ENCODE measurements at places on chromosomes 4 and X.

- DNase-seq, result peak; percentile 72
These were observed 238.1 kb downstream of the BMPR1B start for GRCh38 chr4:94995684-94996394.

DNA sequence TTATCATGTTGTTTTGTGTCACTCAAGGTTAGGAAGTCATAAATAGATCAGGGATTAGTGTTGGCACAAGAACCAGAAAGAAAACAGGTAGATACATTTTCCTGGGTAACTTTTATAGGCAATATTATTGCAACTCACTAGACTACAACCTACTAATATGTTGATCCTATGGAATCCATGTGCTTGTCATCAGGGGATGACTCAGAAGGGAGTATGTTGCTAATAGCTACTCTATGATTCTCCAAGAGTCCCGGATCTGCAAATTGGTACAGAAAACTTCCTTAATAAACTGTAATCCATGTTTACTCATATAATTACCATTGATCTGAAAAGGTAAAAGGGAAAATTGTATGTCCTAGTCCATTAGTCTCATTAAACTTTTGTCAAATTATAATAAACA, 11.7 kb upstream of the GNRHR start:
- no peak for DNase-seq

- DNase-seq, result no peak
These were observed 17.0 kb downstream of the DYNLT3 start for GRCh38 chrX:37830371-37830770.

GRCh38 chr4:16043642-16044498, 40.0 kb downstream of the PROM1 start:
- DNase-seq, result no peak

GRCh38 chr4:158722291-158722916, 792 bp downstream of the PPID start:
- DNase-seq, result peak; percentile 45

- no peak for DNase-seq
These were observed 66.9 kb downstream of the PSAPL1 start for GRCh38 chr4:7367864-7368277.

GRCh38 chr4:14568351-14568750, 433.9 kb upstream of the CPEB2 start:
- DNase-seq, result no peak

- DNase-seq, result no peak
These were observed 194.4 kb upstream of the ANK2 start for GRCh38 chr4:112855058-112855457.

DNA sequence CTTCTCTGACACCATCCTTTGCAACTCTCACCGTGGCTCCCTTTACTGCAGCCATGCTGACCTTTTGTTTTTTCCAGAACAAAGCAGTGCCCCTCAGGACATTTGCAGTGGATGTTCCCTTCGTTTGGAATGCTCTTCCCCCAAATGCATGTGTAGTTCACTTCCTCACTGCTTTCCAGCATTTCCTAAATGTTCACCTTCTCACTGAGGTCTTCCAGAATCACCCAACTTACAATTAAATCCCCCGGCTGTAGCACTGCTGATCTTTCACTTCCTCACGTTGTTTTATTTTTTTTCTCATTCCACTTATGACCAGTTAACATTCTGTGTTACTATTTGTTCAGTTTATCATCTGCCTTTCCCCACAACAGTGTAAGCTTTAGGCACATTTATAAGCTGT, 73.1 kb downstream of the GASK1B start:
- DNase-seq, result no peak

GRCh38 chrX:39501822-39502221, 595.9 kb downstream of the BCOR start:
- DNase-seq, result no peak

All from right forelimb (tissue), 1 donor.